ENCODE measurements at places on chromosomes 12 and 14.

GRCh38 chr14:101601606-101602465 is 40.5 kb downstream of the DIO3 start:
- no peak for DNase-seq

GRCh38 chr12:43883748-43884147 is 47.9 kb downstream of the TMEM117 start:
- no peak for DNase-seq

DNA sequence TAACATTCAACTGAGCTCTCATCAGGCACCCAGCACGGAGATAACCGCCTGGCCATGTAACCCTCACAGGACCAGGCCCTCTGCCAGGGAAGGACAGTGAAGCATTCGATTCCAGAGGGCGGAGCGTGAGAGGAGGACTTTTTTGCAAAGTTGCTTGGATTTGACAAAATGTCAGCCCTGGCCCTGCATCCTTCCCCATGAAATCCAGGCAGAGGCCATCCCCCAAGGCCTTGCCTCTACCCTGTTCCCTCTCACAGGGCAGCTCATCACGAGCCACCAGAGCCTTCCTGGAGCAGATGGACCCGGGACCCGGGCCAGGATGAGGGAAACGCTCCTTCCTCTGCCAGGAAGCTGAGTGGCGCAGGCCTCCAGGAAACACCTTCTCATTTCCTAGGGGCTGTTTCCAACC is 17.0 kb downstream of the CAMKK2 start:
- DNase-seq, result no peak

DNA sequence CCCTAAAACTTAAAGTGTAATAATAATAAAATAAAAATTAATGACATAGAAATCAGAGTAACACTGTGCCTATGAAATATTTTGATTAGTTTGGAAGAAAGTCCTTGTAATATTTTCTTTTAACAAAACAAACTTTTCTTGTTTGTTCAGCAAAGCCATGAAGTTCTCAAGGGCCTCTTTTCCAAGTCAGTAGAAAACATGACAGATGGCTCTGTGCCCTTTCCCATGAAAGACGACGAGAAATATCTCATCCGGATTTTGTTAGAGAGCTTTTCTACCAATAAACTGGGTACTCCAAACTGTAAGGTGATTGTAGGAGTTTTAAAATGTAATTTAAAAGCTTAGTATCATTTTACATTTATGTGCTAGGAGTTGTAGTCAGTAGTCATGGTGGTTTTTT is 54.5 kb upstream of the ASPG start:
- no peak for DNase-seq

- peak; percentile 93 for DNase-seq
Observed at GRCh38 chr12:11581179-11581755, 68.2 kb upstream of the ETV6 start.

DNA sequence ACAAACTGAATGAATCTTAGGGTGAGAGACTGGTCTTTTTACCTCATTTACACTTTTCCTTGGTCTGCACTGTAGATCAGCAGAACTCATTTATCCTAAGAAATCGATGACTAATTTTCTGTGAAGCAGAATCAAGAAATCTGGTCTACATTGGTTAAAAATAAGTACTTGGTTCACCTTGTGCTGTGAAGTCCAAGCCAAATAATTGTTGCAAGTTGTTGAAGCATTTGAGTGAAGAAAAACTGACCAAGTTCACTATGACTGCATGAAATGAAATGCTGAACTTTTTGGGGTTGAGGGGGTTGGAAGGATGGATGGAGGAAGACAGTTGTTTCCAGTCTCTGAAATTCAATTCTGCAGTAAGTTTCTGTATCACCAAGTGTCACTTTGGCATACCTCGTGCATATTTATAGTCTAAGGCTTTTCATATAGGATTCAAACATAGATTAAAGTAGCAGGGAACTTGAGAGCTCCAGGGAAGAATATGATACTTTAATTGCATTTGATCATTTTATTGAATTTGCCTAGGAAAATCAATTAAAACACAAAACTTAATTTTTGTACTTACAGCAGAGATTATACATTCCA is 75.0 kb downstream of the FAR2 start:
- peak; percentile 35 for DNase-seq

GRCh38 chr14:95496690-95497259 is 19.7 kb downstream of the SYNE3 start:
- DNase-seq, result peak; percentile 64

- DNase-seq, result peak; percentile 11
Observed at GRCh38 chr14:88791629-88792472, 902 bp downstream of the EML5 start.

- no peak for DNase-seq
Observed at GRCh38 chr14:87286826-87287225, 706.2 kb downstream of the GALC start.

GRCh38 chr14:41900644-41901043 is 294.0 kb downstream of the LRFN5 start:
- no peak for DNase-seq

DNA sequence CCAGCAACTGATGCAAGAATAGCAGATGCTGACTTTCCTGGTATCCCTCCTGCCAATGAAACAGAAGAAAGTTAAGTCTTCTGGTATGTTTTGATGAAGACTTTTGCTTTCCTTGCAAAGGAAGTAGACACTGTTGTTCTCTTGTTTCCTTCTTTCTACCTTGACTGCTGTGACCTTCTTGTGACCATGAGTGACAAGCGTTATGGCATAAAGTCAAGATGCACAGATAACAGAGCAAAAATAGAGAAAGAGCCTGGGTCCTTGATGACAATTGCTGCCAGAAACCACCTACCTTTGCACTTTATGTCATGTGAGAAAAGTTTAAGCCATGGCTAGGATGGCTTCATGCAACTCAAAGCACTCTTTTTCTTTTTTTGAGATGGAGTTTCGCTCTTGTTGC is 49.2 kb upstream of the LTA4H start:
- DNase-seq, result peak; percentile 22

- DNase-seq, result peak; percentile 61
Observed at GRCh38 chr12:110742096-110742717, 484 bp downstream of the PPP1CC start.

DNA sequence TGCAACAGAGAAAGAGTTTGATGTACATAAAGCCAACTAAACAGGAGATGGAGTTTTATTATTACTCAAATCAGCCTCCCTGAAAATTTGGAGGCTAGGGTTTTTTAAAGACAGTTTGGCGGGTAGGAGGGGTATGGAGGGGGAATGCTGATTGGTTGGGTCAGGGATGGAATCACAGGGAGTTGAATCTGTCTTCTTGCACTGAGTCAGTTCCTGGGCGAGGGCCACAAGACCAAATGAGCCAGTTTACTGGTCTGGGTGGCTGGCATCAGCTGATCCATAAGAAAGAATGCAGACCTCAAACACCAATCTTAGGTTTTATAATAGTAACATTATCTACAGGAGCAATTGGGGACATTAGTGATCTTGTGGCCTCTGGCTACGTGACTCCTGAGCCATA is 64.9 kb downstream of the RIN3 start:
- DNase-seq, result no peak

DNA sequence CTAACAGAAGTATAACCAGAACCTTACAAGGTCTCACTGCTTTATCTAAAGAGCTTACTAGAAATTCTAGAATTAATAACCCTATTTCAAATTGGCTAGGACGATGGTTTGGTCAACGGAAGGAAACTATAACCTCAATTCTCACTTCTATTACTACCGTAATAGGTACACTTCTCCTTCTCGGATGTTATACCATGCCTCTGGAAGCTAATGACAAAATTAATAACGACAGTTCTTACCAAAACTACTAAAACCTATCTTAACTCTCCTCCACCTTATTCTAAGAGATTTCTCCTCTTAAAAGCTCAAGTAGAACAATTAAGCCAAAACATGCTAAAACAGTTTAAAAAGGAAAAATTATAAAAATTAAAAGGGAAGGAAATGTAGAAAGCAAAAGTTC is 23.7 kb upstream of the UBC start:
- peak; percentile 6 for DNase-seq

DNA sequence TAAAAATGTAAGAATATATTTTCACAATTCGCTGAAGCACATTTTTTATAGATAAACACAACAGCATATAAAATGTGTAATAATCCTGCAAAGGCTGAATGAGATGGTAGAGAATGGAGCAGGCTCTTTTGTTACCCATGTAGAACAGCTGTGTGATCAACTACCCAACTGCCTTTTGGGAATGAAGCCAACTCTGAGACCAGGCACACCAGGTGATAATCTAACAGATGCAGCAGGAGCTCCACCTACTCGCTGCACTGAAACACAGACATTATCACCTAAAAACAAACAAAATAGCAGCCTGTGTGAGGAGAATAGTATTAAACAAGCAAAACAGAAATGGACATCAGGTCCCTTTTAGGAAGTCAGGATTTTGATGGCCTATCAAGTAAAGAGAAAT is 183.3 kb downstream of the CCDC59 start:
- DNase-seq, result no peak

DNA sequence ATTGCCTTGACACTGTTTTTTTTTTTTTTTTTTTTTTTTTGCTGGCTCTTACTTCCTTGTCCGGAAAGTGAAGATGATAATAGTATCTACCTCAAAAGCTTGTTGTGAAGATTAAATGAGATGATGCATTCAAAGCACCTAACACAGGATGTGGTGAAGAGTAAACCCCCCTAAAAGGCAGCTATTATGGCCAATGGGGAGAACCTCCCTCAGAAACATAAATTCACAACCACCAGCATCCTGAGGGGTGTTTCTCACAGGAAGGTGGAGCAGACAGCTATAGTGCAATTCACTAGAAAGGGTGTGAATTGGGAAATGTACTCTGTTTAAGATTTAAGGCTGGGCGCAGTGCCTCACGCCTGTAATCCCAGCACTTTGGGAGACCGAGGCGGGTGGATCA is 85.4 kb upstream of the CRY1 start:
- no peak for DNase-seq

GRCh38 chr12:25682421-25682820 is 129.3 kb upstream of the LMNTD1 start:
- DNase-seq, result no peak

DNA sequence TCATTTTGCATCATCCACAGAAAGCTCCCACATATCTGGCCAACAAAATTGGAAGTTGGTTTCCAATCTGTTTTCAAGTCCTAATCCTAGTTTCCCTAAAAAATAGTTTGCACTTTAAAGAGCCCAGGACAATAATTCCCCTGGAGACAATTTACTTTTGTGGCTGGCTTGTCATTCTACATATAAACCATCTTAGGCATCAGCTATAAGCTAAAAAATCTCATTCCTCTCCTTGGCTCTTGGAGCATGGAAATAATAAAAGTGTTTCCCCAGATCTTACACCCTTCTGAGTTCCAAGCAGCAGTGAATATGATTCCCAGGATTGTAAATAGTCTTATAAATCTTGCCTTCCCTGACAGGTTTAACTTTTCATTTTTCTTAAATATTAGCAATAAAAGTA is 89.1 kb upstream of the NUDT4 start:
- no peak for DNase-seq

- DNase-seq, result no peak
Observed at GRCh38 chr12:108271951-108272872, 66.9 kb downstream of the CMKLR1 start.

DNA sequence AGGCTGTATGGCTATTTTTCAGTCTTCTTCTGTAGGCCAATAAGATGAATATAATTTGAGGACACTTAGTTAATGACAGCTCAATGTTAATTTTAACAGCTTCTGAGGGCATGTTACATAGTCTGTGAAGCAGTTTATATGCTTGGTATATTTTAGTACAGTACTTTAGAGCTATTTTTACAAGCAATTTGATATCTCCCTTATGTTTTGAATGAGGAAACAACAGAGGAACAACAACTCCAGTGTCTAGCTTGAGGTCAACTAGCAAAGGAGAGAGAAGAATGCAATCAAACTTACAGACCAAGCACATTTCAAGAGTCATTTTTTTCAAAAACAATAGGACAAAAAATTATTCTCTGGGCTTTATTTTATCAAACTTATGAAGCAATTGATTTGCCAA is 469.1 kb upstream of the DCN start:
- no peak for DNase-seq

GRCh38 chr12:12176402-12176801 is 90.4 kb downstream of the LRP6 start:
- no peak for DNase-seq

GRCh38 chr14:32167907-32168306 is 33.9 kb upstream of the RNU6-7 start:
- no peak for DNase-seq

DNA sequence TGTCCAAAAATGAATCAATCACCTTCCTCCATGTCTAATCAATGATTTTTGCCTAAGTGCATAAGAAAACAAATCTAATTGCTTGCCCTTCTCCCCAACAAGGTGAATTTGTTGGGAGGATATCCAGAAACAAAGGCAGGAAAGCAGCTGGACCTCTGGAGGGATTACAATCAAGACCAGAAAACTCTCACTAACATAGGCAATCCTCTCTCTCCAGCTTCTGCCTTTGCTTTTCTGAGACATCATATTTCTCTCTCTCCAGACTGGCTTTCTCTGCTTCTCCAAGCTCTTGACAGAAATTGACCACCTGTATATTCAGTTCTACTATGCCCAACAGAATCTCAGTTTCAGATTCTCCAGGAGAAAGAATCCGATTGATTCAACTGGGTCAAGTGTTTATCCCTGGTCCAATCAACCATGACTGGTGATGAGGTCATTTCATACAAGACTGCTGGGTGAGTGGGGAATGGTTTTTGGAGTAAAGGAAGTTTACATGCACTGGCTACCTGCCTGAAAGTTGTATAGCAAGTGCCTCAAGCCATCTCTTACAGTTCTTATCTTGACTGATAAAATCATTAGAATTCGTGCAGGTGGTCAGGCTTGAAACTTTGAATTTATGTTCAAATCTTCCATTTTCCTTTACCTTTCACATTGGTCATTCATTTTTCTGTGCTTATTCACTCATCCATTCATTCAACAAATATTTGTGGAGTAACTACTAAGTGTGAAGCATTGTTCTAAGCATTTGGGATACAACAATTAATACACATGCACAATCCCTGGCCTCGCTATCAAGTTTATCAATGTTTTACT is 22.2 kb upstream of the CFAP54 start:
- no peak for DNase-seq

- DNase-seq, result no peak
Observed at GRCh38 chr12:45912774-45913173, 77.6 kb downstream of the SCAF11 start.

DNA sequence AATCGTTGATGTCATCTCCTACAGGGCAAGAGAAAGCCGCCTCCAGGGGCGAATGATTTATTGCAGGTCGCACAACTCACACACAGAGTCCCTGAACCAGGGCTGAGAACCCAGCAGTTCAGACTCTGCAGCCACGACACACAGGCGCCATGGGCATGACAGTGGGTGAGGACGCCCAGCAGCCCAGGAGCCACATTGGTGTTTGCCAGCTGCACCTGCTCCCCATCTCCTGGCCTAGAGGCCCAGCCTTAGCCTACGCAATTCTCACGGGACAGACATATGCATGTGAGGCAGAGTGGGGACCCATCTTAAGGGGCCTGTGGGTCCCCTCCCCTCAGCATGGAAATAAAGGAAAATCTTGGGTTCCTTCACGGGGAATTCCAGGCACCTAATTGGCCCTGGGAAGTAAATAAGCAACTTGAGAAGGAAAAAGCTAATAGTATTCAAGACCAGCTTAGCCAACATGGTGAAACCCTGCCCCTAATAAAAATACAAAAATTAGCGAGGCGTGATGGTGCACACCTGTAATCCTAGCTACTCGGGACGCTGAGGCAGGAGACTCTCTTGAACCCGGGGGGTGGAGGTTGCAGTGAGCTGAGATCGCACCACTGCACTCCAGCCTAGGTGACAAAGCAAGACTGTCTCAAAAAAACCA is 69.3 kb downstream of the RIMBP2 start:
- no peak for DNase-seq

- DNase-seq, result peak; percentile 39
Observed at GRCh38 chr12:1533602-1534304, 60.6 kb downstream of the FBXL14 start.

GRCh38 chr12:53295891-53296219 is 513 bp downstream of the PFDN5 start:
- no peak for DNase-seq

Measured in adipocyte (in vitro differentiated cells).